ENCODE measurements at places on chromosomes 13 and 19. TPM values are rescaled to one million over a fixed set of nuclear protein-coding genes. Genes with fewer than 3 reads are reported as not detected.

The RRAS gene
- total RNA-seq, result 21.5 TPM

The ZNF429 gene
- total RNA-seq, result 4.0 TPM

The ZNF653 gene
- total RNA-seq, result 9.8 TPM

The ALKBH6 gene
- 63.7 TPM for total RNA-seq

DNA sequence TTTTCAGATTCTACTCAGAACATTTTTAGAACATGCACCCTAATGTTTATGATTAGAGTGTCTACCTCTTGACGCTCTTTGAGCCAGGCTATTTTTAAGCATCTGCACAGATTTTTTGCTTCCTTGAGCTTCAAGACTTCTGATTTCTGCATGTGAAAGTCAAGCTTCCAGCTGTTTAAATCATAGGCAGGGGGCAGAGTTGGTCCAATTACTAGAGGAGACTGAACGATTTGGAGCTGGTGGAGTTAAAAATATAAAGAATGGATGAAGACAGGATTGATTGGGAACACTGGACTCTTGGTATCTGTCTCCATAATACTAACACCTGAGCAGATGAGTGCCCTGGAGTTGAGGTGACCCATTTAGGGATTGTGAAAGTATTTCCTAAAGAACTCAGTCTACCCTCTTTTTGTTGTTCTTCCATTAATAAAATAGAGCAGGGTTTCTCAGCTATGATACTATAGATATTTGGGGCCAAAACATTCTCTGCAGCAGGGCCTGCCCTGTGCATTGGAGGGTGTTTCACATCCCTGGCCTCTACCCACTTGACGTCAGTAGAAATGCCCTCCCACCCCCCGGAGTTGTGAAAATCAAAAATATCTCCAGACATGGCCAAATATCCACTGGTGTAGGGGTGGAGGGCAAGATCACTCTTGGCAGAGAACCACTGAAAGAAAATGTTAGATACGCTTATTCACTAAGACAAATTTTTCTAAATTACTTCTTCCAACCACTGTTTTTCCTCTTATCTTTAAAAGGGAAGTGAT lies 160.1 kb downstream of the COG6 start:
- DNase-seq, result no peak

GRCh38 chr13:110376120-110376519 lies 69.0 kb downstream of the COL4A2 start:
- no peak for DNase-seq

DNA sequence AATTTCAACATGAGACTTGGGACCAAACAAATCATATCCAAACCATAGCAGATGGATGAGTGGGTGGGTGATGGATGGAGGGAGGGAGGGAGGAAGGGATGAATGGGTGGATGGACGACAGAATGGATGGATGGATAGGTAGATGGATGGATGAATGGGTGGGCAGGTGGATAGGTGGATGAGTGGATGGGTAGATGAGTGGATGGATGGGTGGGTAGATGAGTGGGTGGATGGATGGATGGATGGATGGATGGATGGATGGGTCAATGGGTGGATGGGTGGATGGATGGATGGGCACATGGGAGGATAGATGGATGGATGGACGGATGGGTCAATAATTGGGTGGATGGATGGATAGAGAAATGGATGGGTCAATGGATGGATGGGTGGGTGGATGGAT lies 47.9 kb upstream of the ONECUT3 start:
- no peak for DNase-seq

DNA sequence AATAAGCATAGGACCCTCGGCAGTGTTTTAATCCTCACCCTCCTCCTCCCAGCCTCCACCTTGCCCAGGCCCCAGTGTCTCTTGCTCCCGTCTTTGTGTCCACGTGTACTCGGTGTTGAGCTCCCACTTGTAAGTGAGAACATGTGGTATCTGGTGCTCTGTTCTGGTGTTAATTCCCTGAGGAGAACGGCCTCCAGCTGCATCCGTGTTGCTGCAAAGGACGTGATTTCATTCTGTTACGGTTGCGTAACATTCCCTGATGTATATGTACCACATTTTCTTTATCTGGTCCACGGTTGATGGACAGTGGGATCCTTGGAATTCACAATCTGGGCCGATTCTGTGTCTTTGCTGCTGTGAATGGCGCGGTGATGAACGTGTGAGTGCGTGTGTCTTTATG lies 44.7 kb upstream of the TFDP1 start:
- DNase-seq, result no peak

GRCh38 chr13:60139272-60139671 lies 24.5 kb downstream of the DIAPH3 start:
- DNase-seq, result no peak

DNA sequence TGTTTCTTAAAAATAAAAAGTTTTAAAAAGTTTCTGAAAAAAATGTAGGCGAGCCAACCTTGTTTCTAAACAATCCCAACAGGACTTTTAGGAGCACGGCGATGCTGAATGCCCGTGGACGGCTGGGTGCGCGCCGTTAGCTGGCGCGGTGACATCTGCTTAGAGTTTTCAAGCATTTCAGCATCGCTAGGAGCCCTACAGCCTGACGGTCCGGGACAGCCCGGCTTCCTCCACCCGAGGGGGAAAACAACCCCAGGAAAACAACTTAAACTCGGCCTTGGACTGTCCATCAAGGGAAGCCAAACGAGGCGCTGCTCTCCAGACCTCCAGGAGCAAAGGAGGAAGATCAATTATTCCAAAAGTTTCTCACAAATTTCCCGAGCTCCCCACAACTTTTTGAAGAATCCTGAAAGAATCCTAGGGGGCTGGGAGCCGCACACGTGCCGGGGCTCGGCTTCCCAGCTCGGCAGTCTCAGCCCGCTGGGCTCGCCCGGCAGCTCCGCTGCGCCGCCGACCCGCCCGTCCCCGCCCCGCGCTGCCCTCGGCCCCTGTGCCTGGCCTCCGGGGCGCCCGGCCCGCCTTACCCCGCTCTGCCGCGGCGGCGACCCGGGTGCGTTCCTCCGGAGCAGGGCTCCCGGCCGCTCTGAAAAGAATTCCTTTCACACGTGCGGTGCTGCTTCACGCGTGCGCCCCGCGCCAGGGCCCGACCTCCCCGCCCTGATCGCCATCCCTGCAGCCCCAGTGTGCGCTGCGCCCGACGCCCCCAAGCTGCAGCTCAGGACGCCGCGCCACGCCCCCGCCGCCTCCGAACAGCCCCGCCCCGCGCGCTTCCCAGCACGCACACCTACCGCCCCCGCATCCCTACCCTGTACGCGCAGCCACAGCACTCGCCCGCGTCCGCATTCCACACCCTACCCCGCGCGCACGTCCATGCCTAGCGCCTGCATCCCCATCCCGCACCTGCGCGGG lies at the start of gene GJA3:
Gene GJA3 (minus strand): TSS at position 747 of the 969 bp plus-strand sequence. CDS start 17,764 bp downstream, outside the sequence.
- DNase-seq, result no peak

DNA sequence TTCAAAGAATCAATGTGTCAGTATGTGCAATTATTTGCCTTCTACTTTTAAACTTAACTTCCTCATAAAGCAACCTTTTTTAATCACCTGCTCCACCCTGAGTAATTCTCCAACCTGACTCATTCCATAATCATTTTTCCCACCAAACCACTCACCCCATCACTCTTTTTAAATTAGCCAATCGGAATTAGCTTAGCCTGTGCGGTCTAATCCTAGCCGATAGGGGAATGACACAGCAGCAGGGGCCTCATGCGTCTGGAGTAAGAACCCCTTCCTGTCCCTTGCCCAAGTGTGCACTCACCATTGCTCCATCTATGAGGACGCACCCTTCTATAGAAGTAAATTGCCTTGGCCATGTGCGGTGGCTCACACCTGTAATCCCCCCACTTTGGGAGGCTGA lies 27.4 kb upstream of the ZNF83 start:
- peak; percentile 66 for DNase-seq

DNA sequence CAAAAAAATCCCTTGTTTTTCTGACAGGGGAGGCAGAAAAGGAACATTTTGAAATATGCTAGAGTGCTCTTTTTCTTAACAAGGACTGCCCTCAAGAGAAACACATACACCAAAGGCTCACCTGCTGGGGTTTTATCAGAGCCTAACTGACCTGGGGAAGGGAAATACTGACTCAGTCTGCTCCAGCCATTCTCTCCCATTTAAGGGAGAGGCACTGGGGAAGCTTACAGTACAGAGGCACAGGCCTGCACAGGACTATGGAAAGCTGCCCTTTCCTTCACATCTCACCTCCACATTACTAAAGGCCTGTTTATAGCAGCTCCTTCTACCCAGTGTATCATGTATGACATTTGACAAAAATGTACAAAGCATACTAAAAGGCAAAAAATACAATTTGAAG lies 30.3 kb downstream of the TNFRSF19 start:
- no peak for DNase-seq

- DNase-seq, result peak; percentile 69
Observed at GRCh38 chr19:7870571-7871436, 3.4 kb downstream of the PRR36 start.
